ENCODE measurements at places on chromosomes 5 and 9.

DNA sequence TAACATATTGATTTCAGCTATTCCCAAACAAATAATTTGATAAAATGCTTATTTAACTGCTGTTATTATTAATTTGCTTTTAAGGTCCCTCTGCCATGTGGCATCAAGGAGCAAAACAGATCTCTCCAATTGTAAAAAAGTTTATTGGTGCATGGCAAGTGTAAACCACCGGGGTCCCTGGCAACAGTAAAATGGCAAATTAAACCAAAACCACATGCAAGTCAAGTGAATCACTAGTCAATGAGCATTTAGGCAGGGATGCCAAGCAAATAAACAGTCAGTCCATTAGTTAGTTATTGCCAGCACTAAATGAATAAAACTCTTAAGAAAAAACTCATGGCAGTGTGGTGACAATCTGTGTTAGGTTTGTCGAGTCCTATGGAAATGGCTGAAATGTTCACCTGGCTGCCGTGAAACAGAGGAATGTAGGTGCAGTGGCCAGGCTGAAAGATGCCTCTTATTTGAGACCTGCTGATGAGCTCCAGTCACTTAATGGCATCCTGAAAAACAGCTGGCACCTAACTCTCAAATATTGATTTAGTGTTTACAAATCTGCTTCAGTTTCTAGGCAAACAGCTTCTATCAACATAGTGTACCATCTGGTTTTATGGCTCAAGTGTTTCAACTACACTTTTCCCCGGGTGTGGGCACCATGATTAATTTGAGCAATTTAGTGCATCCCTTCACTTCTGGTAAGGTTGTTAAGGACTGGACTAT is 296.5 kb upstream of the ITGA1 start:
- DNase-seq: no peak

DNA sequence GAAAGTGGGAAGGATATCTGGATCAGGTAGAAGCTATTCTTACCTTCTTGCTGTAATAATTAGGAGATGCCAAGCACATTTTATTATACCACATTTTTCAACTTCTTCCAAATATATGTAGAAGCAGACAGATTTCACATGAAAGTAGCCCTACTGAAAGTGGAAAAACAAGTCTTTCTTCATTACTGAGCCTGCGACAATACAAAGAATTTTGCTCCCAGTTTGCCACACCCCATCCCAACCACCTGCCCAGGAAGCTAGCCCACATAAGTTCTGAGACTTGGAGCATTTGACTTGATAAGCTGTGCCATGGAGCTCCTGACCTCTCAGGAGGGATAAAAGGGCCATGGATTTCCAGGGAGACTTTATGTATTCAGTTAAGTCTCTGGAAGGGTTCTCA is 249.1 kb upstream of the ADCY2 start:
- DNase-seq: no peak

- no peak for DNase-seq
Observed at GRCh38 chr9:116313638-116314037, 160.0 kb downstream of the PAPPA start.

- peak; percentile 36 for DNase-seq
Observed at GRCh38 chr9:128323212-128323730, 632 bp downstream of the COQ4 start.

DNA sequence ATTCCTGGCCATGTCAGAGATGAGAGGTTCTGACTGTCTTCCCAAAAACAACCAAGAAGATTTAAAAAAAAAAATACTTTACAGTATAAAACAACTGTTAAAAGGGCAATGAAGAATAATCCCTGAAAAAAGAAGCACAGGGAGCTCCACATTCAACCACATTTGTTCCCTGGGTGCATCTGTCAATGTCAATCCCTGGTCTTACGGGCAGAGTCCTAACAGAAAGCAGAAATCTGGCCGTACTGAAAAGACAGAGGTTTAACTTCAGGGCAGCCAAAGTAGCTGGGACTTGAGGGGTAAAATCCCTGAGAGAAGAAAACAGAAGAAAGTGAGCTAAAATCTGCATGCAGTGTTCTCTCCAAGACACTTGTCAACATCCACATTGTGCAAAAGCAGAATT is 76.6 kb downstream of the RICTOR start:
- DNase-seq: no peak

- DNase-seq: peak; percentile 86
Observed at GRCh38 chr9:98315551-98316060, 60.2 kb upstream of the TBC1D2 start.
